ENCODE measurements at places on chromosomes 12 and 14.
A peak's percentile ranks its signal among the peaks of the same experiment; 100 is the strongest.

GRCh38 chr12:6723607-6724408, at the start of gene COPS7A:
Gene COPS7A (plus strand): TSS chr12:6724046. CDS start chr12:6724657, 611 bp downstream.
- peak; percentile 99 for DNase-seq

DNA sequence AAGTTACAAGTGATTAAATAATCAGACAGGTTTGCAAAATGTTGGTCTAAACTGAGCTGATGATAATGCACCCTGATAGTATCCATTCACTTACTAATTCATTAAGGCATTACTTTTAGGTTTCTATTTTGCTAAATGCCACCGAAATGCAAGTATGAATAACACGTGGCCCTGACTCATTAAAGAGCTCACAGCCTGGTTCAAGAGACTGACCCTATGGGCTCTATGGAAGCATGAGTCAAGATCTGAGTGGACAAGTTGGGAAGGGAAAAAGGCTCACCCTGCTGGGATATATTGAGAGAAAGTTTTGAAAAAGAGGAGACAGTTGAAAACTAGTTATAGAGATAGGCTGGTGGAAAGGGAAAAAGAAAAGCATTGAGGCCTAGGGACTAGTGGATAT, 14.8 kb upstream of the LRRC9 start:
- no peak for DNase-seq

DNA sequence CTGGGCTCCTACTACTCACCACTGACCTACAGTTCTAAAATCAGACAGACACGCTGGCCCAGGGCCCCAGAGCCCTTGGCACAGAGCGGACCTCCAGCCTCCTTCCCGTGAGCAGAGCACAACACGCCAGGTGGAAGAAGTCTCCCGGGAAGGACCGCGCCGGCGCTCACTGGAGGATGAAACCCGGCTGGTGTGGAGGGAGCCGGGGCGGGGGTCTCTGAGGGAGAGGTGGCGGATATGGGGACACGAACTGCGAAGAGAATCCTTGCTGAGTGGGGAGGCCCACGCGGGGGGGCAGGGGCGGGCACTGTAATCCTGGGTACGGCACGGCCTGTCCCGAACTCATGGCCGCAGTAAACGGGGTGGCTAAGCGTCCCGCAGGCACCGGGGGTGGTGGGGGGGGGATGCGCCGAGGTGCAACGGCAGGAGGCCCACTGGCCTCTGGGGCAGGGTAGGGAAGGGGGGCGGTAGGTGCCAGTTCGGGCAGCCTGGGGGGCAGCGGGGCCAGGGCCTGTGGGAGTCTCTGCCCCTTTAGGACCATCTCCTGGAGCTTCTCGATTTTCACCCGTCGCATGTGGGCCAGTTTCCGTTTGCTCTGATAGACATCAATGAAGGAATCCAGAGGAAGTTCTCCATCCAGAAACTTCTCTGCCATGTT, 28.8 kb downstream of the VPS37B start:
- DNase-seq = no peak

GRCh38 chr12:54352891-54353874, 11.1 kb downstream of the GPR84 start:
- DNase-seq = peak; percentile 66

DNA sequence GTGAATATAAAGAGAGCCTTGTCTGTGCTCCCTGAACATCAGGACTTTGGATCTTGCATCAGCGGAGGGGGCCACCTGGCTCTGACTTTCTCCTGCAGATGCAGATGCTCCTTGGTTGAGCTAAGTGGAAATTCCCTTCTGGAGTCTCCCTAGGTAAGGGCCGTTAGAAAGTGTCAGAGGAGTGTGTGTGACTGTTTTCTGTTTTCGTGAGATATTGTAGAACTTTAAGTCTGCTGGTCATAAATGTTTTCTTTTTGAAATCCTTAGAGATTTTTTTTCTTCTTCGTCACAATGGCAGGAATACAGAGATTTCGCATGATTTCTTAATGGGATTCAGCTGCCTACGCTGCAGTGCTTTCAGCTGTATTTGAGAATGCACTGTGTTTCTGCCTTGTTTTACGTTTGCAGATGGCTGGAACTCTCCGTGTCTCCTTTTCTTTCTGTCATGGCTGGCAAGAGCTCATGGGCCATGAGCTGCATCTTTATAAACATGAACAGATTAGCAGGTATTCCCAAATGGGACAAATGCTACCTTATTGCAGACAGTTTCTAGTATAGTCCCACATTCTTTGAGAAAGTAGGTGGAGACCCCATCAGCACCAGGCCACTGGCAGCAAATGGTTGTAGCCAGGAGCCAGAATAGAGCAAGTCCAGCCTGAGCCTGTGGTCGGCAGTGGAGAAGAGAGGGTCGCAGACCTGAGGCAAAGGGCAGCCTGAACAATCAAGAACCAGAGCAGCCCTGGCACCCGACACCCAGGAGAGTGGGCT, 76.2 kb upstream of the FRMD6 start:
- DNase-seq = no peak

GRCh38 chr14:58216544-58216943, 16.6 kb downstream of the ACTR10 start:
- DNase-seq = no peak

All from NCI-H1105 treated with DMSO at 0.1 percent for 48 hours (cell line).